Transverse colon (tissue), 4 donors: ENCODE measurements at places on chromosomes 2 and 18. TPM values are rescaled to one million over a fixed set of nuclear protein-coding genes. Genes with fewer than 3 reads are reported as not detected.

DNA sequence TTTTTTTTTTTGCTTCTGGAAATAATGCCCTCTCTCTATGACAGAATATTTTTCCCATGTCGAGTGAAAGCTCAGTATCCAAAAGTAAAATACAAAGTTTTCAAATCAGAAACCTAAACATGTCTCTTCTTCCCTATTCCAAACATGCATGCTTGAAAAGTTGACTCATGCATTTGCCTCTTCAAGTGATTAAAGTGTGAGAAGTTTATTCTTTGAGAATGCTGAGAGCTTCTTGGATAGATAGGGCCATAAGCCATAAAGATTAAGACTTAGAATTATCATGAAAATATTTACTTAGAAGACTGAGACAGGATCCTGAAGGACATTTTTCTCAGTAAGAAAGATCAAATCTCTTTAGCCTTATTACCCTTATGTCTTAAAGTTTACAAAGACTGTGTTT lies 98.6 kb upstream of the EPB41L5 start:
- no peak overlapping the region for H3K4me3 ChIP-seq
- no peak for DNase-seq

DNA sequence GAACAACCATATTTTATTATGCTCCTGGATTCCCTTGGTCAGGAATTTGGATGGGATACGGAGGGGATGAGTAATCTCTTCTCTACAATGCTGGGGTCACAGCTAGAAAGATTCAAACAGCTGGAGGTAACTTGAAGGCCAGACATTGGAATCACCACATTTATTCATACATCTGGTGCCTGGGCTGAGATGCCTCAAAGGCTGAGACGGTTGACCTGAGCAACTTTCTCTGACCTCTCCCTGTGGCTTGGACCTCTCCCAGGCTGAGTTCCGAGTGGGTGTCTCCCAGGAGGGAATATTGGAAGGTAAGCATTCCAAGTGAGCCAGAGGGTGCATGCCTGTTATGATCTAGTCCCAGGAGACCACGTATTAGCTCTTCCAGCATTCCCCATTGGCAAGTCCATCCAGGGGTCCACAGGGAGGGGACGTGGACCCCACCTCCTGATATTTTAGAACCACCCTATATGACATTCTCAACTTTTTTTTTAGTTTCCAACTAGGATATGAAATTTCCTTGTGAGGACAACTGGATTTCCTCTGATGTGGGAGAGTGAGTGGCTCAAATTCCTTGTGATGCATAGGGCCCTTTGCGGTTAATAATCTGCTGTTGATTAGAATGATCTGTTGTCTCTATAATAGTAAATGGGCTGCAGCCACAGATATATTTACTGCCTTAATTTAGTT lies 101.8 kb downstream of the MRPS9 start:
- DNase-seq, result no peak
- peaks cover 5% of the 10 kb centered on the region for H3K4me1 ChIP-seq
- H3K27ac ChIP-seq, result no peak overlapping the region
- H3K4me3 ChIP-seq, result no peak overlapping the region

Gene BARD1
- total RNA-seq, result 10.2 TPM

Gene CAPN14
- 0.16 TPM for total RNA-seq
